Fibroblast of skin of right biceps (primary cell): ENCODE measurements at places on chromosomes 3 and 15.
A peak's percentile ranks its signal among the peaks of the same experiment; 100 is the strongest.

GRCh38 chr15:61243983-61244593, 15.0 kb upstream of the RORA start:
- peak; percentile 23 for DNase-seq

DNA sequence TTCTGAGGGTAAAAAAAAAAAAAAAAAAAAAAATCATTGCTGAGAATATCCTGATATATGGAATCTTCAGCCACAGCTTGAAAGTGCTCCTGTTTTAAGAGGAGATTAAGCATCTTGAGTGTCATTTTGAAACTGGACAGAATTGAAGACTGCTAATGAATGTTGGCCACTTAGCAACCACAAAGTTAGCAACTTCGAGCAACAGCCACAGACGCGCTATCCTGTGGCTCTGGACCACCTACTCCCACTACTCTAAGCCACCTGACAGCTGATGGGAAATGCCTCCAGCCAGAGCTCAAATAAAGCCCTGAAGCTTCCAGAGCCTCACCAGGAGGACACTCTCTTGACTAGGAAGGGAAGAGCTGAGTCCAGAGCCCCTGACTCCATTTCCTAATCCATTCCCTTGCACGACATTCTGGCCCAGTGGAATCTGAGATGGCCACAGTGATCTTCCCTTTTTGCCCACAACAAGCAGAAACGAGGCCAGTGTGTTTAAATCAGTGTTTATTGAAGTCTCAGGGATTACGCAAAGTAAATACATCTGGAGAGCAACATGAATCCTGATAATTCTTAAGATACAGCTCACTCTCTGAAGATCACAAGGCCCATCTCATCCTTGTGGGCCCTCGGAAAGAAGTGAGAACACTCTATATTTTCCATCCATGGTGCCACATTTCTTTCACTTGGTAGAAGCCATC, 58.6 kb downstream of the TMEM212 start:
- DNase-seq = no peak

DNA sequence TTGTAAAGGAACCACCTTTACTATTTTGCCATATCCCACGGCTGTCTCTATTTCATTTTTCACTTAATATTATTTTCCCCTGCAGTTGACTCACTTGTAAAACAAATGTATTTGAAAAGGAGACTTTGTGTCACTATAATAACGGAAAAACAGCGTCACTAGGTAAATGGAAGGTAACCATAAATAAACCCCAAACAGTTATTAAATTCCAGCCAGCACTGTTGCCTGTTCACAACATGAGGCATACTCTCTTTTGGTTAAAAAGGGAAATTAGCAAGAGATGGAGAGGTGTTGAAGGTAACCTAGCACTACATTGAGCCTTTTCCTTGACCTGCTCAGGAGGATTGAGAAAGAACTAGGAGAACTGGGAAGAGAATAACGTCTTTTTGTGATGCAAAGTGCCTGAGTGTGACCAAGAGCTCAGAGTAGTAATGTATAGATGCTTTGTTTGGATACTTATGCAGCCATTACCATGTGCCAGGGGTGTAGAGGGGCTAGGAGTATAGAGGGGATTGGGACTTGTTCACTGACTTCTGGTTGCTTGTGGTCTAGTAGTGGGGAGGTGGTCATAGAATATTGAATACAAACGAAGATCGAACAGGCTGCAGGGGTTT, 19.6 kb downstream of the FLNB start:
- DNase-seq = no peak

DNA sequence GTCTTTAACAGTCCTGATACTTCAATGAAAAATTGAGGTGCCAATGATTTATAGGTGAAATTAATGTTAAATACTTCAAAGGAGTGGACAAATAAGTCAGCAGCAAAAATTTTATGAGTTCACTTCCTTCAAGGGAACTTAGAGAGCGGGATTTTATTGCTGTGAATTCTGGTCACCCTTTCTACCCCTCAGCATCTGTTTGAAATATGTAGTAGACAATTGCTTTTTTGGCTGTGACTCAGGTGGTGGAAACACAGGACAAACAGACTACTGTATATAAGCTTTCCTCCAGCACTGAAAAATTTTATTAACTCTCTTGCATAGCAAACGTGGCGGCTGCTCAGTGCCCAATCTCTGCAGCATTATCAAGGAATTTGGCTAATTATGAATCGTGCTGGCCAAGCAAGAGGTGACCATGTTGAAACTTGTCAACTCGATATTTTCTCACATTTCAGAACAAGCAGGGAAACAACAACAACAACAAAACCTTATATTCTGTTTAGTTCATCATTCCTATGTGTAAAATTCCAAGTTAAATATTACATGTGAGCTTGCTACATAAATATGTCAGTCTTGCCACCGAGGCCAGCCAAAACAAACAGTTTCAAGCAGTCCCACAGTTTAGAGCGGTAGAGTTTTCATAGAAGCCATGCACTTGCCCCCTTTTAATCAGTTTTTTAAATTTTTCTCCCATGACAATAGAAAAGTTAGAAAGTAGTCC, 420.2 kb downstream of the FOXP1 start:
- DNase-seq = no peak

- peak; percentile 83 for DNase-seq
Measured at GRCh38 chr3:187264021-187264420, 27.5 kb downstream of the MASP1 start.

GRCh38 chr15:101322854-101323477, 27.9 kb upstream of the SNRPA1 start:
- DNase-seq = no peak

DNA sequence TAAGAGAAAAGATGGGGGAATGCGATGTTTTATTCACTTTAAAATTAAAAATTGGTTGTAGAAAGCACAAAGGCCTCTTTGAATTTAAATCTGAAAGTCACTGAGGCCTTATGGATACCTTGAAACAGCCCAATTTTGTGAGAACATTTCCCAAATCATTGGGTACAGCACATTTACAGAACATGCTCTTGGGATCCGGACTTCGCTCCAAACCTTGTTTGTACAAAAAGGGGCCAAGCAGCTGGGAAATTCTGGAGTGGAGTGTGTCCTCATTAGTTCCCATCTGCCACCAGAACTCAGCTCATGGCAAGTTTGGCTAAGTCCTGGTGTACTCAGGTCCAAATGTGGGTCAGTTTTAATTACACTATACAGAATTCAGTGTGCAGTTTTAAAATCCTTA, 254.2 kb downstream of the ZBTB20 start:
- DNase-seq = no peak

DNA sequence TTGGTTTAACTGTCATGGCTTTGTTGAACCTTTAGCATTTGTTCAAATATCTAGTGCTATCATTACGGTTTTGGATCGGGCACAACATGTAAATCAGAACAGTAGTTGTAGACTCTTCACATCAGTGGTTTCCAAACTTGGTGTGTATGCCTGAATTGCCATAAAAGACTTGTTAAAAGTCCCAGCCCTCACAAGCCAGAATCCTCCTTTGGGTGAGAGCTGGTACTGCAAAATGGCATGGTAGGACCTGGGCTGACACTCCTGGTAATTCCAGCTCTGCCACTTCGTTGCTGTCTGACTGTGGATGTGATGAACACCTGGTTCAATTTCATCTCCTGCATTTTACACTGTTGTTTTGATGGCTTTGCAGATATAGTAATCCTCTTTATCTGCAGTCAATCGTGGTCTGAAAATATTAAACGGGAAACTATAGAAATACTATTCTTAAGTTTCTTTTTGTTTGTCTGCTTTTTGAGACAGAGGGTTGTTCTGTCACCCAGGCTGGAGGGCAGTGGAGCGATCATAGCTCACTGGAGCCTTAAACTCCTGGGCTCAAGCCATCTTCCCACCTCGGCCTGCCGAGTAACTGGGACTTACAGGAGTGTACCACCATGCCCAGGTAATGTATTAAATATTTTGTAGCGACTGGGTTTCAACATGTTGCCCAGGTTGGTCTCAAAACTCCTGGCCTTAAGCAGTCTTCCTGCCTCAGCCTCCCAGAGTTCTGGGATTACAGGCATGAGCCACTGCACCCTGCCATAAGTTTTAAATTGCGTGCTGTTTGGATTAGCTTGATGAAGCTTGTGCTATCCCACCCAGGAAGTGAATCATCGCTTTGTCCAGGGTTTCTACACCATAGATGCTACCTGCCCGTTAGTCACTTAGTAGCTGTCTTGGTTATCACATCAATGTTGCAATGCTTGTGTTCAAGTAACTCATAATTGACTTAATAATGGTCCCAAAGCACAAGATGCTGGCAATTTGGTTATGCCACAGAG, 61.6 kb downstream of the RAB7A start:
- DNase-seq = peak; percentile 42

DNA sequence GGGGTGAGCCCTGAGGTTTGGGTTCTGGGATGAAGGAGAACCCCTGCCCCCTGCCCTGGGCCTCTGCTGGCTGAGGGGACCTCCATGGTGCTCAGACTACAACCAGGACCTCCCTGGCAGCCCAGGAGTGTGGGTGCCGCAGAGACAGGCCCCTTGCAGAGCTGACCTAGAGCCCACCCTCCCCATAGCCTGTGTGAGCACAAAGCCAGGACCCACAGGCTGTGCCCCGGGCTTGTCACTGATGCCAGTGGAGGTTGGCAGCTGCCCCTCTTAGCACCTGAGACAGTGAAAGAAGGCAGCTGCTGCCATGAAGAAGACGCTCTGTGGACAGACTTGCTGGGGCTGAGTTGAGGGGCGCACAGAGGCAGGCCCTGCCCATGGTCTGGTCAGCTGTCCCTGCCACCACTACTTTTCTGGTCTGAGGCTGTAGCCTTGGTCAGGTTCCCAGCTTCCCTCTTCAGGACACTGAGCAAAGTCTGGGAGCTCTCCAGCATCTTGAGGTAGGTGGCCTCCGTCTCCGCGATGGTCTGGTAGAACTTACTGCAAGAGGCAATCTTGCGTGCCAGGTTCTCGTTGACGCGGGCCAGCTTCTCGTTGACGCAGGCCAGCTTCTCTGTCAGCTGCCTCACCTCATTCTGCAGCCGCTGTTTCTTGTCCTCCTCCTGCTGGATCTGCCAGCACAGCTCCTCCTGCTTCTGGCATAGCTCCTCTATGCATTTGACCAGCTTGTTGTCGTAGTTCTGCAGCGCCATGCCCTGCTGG, 23.0 kb downstream of the USP4 start:
- no peak for DNase-seq

DNA sequence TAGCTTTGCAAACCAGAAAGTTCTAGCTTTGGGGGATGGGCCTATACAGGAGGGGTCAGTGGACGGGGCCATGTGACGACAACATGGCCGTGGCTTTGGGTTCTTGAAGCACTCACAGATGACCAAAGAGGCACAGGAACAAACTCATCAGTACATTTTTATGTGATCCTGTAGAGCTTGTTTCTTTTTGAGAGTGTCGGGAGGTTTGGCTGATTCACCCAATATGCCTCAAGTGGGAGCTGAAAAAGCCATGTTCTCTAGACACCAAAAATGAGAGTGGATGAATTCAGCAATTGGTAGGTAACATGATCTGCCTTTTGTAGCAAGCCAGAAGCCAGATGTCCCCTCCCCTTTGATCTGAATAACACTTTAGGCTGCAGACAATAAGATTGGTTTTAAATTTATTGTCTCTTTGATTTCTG, 30.1 kb downstream of the GREM1 start:
- peak; percentile 86 for DNase-seq

DNA sequence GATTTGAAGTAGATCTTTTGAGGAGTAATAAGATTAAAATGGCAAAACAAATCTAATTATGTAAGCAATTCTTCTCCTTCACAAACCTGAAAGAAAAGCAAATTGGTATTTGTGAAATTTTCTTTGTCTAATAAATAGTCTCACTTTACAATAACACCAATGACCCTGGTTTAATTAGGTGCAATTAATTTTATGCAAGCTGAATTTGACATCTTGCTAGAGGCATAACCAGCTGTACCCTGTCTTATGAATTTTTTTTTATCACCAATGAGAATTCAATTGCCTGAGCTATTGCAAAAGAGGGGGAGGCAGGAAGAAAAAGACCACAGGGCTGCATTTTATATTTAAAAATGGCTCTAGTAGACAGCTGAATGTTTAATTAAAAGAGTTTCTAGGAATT, 113.5 kb upstream of the IL12A start:
- no peak for DNase-seq

DNA sequence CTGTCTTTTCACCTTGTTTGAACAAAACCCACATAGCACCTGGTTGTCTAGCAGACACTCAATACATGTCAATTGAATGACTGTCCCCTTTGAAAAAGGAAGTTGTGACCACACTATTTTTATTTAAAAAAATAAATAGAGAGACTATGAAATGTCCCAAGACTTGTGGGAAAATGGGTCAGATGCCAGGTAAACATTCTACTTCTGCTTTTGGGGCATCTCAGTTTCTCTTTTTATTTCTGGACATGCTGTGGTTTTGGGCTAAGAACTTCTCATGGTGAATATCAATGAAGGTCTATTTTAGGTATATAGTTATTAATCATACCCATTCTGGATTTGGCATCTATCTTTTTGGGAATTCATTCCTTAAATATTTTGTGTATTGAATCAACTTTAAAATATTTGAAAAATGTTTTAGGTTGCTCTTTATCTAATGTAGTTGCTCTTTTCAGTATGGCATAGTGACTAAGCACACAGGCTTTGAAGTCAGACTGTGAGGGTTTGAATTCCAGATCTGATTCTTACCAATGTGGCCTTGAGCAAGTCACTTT, 4.4 kb downstream of the TMEM45A start:
- peak; percentile 91 for DNase-seq

DNA sequence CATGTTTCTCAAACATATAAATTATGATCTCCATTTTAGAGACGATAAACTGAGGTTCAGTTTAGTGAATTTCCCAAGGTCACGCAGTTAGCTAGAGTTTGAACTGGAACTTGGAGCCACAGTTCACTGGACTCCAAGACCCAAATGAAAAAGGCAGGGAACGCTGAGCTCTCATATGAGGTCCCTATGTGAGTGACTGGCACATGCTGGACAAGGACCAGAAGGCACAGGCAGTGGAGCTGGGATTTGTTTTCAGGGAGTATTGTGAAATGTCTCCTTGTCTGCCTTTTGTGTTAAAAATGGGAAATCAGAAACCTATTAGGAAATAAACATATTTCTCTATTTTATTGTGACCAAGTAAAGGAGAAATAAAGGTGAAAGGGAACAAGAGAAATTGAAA, 63.5 kb downstream of the MESD start:
- DNase-seq = no peak

GRCh38 chr3:169104972-169105371, 558.5 kb downstream of the MECOM start:
- DNase-seq = peak; percentile 62

DNA sequence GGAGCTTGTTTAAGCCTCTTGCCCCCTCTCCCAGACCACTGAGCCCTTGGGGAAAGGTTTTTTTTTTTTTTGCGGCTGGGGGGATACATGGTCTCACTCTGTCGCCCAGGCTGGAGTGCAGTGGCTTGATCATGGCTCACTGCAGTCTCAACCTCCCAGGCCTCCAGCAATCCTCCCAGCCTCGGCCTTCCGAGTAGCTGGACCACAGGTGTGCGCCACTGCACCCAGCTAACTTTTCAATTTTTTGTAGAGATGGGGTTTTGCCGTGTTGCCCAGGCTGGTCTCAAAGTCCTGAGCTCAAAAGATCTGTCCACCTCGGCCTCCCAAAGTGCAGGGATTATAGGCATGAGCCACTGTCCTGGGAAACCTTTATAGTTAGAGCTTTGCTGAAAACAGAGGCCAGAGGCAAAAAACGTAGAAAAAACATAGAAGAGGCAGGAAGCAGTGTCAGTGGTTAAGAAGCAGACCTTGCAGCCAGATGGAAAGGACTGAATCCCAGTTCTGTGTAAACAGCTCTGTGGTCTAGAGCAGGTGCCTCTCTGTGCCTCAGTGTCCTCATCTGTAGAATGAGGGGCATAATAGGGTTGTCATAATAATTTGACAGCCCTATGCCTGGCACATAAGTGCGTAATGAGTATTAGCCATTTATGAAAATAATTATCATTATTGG, 33.1 kb downstream of the CMTM7 start:
- DNase-seq = no peak

- no peak for DNase-seq
Measured at GRCh38 chr15:48467801-48468200, 136.6 kb downstream of the DUT start.

- no peak for DNase-seq
Measured at GRCh38 chr3:136856665-136857064, 5.3 kb upstream of the NCK1 start.
